ENCODE measurements at places on chromosomes 2 and 18. TPM values are rescaled to one million over a fixed set of nuclear protein-coding genes. Genes with fewer than 3 reads are reported as not detected.

DOK6 gene
- total RNA-seq, result not detected

C2orf81 gene
- 4.0 TPM for total RNA-seq

PLCD4 gene
- total RNA-seq, result 0.59 TPM

C2orf80 gene
- total RNA-seq, result not detected

ATG16L1 gene
- total RNA-seq, result 47.0 TPM

KIF5C gene
- 0.43 TPM for total RNA-seq

All from A549 treated with CORT108297 at 1 μM for 4 hours (cell line).